ENCODE measurements at places on chromosomes 2 and 18. TPM values are rescaled to one million over a fixed set of nuclear protein-coding genes. Genes with fewer than 3 reads are reported as not detected.

GRCh38 chr2:150327564-150328489, 159.6 kb downstream of the RND3 start:
- DNase-seq, result no peak

GRCh38 chr18:54268751-54269150, 566 bp upstream of the POLI start:
- DNase-seq, result no peak

DNA sequence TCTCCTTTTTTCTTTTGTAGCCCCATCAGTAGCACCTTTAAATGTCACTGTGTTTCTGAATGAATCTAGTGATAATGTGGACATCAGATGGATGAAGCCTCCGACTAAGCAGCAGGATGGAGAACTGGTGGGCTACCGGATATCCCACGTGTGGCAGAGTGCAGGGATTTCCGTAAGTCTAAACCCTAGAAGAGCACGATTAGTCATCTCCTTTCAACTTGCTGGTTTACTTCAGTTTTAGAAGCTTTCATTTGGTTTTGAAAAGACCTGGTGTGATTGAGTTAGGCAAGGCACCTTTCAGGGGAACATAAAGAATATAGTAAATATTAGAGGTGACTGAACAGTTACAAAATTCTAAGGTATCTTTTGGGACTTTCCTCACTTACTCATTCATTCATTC, 72.2 kb upstream of the TMEM87B start:
- DNase-seq, result no peak

GRCh38 chr18:48116873-48117630, 186.6 kb upstream of the SMAD2 start:
- no peak for DNase-seq

GRCh38 chr2:137802038-137802437, 162.2 kb upstream of the HNMT start:
- DNase-seq, result no peak

Gene LAMA1
- total RNA-seq, result 46.9 TPM

Gene MEP1B
- 0.54 TPM for total RNA-seq

GRCh38 chr2:7378591-7378990, 461.4 kb downstream of the RNF144A start:
- peak; percentile 90 for DNase-seq

Gene CD207
- not detected for total RNA-seq

DNA sequence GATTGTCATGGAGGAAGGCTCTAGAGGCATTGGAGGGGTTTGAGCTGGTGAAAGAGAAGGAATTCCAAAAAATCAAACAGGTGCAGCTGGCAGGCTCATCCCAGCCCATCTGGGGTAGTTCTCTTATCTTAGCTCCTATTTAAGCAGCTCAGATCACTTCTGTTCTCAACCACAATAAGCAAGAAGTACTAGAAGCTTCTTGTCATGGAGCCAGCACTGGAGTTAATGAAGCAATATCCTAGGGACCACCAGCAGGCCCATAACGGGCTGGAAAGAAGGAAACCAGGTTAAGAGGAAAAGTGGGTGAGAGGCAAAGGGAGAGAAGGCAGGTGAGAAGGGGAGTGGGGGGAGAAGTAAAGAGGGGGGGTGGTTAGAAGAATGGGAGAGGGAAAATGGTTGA, 100.7 kb upstream of the ZFP36L2 start:
- DNase-seq, result no peak

- DNase-seq, result no peak
Measured at GRCh38 chr18:57269756-57270155, 82.6 kb upstream of the ST8SIA3 start.

DNA sequence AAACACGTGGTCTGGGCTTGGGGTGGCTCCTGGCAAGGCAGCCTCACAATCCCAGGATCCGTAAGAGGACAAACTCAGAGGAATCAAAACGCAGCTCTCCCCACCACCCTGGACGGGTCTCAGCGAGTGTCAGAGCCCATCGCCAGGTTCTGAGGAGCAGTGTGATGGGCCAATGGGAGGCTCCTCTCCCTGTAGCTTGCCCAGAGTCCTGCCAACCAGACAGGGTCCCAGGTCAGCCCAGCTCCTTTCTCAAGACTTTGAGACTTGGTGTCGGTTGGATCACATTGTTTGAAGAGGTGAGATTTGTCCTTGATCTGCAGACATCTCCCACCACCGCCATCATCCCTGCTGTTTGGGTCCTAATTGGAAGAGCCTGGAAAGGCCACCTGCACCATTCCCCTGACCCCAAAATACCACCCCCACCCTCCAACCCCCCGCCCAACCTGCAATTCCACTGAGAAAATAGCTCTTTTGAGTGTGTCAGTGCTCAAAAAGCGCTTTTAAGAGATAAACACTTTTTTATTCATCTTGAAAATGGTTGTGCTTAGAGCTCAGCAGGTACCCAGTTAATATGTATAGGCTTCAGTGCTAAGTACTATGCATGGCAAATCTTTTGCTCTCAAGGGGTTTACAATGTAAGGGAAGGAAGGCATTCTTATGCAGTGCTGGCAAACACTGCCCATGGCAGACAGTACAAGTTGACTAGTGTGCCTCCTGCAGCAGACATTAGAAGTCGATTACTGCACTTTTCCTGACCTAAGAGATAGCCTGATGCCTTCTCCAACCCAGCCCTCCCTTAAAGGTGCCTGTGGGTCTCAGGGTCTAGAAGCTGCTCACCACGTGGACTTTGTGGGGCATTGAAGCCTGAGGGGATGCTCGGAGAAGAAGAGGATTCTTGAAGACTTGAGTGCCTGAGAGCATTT, 50.6 kb downstream of the GLI2 start:
- no peak for DNase-seq

- DNase-seq, result no peak
Measured at GRCh38 chr18:75681538-75682115, 254.1 kb upstream of the SMIM21 start.

- no peak for DNase-seq
Measured at GRCh38 chr2:17790536-17790935, 25.7 kb upstream of the MSGN1 start.

GRCh38 chr2:205661281-205661680, 21.0 kb upstream of the NRP2 start:
- DNase-seq, result no peak

Gene DUSP2
- 4.1 TPM for total RNA-seq

DNA sequence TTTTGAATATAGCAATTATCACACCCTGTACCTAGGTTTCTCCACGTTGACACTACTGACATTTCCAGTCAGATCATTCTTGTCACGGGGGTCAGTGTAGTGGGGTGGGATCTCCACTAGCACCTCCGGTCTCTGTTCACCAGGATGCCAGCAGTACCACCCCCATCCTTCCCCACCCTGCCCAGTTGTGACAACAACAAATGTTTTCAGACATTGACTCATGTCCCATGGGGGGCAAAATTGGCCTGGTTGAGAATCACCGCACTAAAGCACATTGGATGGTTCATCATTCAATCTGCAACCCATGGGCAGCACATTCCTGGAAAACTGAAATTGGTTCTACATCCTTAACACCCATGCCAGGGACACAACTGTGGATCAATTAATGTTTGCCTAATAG, 32.3 kb downstream of the FEZ2 start:
- no peak for DNase-seq

DNA sequence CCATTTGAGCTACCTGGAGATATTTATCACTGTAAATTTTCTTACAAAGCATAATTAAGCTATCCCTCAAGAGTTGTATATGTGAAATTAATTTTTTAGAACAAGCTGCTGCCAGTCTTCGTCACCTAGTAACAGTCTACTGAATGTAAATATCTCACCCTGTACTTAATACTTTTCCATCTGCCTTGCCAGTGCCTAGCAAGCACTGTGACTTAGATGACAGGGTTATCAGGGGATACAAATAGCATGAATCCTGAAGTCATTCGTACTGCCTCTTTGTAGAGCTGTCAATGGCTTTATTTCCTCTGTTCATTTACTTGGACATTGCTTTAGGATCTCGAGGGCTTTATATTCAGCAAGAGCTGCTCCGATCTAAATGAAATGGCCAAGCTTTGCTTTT, 763.6 kb downstream of the ADCYAP1 start:
- DNase-seq, result no peak

Gene LYPD1
- 81.1 TPM for total RNA-seq

- DNase-seq, result no peak
Measured at GRCh38 chr2:3465844-3466481, 53.4 kb downstream of the ADI1 start.

Measured in cerebellum (tissue), 4 donors.